ENCODE measurements at places on chromosomes 5 and 9.

DNA sequence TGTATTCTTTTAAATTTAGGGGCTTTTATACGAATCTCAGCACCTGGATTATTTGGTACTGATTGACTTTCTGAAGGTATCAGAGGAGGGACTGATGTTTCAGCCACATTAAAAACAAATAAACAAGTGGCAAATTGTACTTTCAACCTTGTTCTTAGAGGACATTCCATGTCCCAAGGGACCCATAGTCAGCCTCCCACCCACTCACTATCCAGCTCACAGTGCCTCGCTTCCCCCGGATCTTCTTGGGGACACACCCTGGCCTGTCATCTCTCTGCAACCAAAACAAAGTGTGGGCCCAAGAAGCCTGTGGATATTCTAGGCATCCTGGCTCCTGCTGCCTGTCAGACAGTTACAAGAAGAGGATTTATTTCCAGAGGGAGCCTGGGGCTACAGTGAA, 8.8 kb upstream of the BOD1 start:
- DNase-seq, result no peak

DNA sequence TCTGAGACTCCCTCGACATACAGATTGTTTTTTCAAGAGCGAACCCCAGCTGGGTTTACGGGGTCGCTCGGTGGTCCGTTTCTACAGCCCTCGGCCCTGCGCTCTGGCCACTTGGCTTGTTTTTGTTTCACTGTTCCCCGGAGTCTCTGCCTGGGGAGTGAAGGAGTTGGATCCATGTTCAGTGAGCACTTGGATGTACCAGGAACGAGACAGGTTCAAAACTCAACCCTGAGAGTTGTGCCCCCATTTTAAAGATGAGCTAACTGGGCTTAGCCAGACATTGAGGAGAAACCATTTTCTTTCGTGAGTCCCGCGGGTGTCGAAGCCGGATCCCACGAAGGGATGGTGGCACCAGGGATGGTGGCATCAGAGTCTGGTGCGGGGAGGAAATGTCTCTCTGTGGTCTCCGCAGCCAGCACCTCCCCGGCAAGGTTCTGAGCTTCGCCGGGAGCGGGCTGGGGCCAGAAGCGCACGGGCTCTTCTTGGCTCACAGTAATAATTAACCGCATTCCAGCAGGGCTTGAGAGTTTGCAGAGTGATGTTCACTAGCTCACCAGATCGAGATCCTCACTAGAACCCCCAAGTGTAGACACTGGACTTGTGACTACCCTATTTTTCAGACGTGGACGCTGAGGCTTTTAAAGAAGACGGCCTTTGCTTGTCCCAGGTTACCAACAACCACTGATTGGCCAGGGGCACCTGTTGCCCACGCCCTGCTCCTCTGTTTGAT, 1.0 kb downstream of the MSX2 start:
- no peak for DNase-seq

- DNase-seq, result no peak
Observed at GRCh38 chr5:97071993-97072392, 70.4 kb downstream of the LIX1 start.

DNA sequence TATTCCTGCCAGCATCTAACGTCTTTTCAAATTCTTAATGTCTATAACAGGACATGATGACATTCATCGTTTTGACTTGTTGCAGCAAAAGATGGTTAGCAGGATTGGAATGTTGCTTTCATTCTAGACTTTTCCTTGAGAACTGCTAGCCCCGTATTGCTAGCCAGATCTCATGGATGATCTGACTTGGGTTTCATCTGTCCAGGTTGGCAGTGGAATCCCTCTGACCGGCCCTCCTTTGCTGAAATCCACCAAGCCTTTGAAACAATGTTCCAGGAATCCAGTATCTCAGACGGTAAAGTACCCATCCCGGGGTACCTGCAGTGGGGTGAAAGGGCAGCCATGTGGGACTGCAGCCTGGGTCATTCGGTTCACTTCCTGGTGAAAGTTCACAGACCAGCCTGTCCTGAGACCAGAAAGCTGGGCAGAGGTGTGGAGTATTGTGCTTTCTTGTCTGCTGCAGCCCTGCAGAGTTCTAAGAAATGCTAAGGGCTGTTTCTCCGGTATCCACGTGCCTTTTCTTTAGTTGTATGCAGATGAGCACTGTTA, 16.7 kb downstream of the QRFP start:
- DNase-seq, result no peak

DNA sequence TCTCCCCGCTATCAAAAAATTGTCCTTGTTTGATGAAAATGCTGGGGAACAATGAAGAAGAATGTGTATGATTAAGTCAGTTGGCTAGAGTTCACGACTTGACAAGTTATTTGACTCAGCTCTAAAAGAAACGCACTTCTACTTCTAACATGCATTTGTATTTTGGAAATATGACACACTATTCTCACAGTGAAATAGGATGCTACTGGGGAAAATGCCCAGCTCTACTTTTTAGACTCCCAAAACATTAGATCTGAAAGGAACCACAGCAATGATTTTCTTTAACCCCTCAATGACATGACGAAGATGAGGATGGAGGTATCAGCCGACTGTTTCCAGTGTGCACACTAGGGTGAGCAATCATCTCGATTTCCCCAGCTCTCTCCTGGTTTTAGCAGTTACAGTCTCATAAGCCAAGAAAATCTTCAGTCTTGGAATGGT, 83.6 kb upstream of the PCSK1 start:
- no peak for DNase-seq

- no peak for DNase-seq
Observed at GRCh38 chr5:55303238-55303690, 4.2 kb downstream of the DHX29 start.

DNA sequence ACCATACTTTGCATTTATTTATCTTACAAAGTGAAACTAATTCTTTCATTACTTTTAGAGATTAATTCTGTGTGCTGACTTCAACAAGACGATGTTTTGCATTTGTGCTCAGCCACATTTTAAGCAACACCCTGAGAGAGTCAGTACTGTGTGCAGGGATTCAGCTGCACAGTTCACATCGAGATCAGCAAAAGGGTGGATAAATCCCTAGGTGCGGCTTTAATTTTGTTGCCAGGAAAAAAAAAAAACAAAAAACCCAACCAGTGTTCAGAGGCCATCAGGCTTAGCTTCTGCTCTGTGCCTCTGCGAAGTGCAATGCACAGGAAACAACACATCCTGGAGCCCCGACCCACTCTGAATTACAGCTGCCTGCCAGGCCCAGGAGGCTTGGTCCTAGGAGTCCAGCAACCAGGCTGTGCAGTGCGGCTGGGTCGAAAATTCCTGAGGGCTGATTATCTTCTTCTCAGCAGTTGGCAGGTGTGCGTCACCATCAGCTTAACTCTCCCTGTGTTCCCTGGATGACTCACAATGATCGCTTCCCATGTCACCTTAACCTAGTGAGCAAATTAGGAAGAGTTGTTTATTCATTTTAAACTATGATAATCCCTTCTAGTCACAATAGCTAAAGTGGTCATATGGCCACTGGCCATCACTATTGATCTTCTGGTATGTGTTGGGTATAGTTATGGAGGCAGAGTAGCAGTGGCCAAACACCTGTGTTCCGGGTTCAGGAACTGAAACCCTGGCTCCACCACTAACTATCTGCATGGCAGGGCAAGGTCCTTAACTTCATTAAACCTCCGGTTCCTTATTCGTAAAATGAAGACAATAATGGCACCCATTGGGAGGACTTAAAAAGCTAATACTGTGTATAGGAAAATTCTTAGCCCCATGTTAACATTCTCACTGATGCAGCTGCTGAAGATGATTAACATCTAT, 31.2 kb upstream of the NDUFB6 start:
- DNase-seq, result no peak

- DNase-seq, result no peak
Observed at GRCh38 chr5:177233206-177233605, 70.3 kb downstream of the RAB24 start.

GRCh38 chr5:24749701-24750100, 104.9 kb upstream of the CDH10 start:
- peak; percentile 77 for DNase-seq

- no peak for DNase-seq
Observed at GRCh38 chr9:131473891-131474290, 28.8 kb upstream of the POMT1 start.

DNA sequence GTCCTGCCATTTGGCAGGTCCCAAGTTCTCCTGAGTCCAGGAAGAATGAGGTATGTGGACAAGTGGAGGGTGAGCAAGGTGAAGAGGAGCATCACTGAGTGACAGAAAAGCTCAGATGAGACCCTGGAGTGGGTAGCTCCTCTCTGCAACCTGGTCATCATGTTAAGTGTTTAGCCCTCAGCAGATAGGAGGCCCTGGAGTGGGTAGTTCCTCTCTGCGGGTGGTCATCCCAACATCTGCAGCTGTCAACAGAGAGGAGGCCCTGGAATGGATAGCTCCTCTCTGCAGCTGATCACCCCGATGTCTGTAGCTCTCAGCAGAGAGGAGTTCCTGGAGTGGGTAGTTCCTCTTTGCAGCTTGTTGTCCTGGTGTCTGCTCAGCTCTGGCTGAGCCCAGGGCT, 48.4 kb downstream of the NDUFAF2 start:
- no peak for DNase-seq

DNA sequence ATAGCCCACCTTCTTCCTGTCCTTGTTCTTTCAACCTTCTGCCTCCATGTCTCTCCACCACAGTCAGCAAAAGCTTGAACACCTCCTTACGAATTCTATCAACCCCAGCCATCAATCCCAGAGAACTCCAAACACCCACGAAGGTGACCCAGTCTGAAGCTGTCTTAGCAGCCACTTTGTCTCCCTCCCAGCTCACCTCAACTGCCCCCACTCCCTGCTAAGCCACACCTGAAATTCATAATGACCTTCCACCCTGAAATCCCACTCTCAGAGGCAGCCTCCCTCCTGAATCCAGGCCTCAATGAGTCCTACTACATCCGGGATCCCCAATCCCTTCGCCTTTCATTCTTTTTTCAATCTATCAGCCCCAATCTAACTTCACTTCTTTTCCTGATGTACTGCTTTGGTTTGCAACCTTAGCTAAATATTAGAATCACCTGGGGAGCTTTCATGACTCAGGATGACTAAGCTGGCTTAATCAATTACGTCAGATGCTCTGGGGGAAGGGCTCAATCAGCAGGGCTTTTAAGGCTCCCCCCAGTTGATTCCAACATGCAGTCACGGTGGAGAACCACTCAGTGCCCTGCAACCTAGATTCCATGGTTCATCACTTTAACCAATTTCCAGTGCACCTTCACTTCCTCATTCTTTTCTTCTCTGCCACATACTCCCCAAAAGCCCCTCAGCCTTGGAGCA, 32.2 kb downstream of the BHMT start:
- DNase-seq, result no peak

DNA sequence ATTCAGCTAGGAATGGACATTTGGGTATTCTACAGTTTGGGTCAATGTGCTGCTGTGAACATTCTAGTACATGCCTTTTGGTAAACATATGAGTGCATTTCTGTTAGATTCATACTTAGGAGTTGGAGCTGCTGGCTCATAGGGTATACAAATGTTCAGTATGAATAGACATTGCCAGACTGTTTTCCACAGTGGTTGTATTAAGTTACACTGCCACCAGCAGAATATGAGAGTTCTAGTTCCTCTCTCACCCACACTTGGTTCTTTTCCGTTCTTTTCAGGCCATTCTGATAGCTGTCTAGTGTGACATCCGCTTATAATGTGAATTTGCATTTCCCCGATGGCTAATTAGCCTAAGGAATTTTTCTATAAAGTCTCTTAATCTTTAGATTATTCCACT, 25.0 kb downstream of the STOM start:
- no peak for DNase-seq

Data from DMS153 (cell line).